ENCODE measurements at places on chromosomes 2 and 18.
A peak's percentile ranks its signal among the peaks of the same experiment; 100 is the strongest.

DNA sequence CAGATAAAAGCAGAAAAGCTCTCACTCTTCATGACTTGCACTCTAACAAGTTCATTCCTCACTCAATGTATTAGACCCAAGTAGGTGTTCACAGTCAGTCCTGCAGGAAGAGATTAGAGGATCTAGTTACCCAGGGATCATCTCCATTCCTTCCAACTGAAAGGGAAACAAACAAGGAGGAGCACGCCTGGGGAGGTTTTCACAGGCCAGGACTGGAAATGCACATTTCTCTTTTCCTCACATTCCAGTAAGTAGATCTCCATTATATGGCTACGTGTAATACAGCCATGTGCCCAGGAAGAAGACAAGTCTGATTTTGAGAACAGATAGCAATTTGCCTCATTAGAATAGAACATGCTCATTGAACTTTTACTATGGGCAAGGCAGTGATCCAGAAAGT is 1132.2 kb upstream of the FAM98A start:
- no peak for ATAC-seq

DNA sequence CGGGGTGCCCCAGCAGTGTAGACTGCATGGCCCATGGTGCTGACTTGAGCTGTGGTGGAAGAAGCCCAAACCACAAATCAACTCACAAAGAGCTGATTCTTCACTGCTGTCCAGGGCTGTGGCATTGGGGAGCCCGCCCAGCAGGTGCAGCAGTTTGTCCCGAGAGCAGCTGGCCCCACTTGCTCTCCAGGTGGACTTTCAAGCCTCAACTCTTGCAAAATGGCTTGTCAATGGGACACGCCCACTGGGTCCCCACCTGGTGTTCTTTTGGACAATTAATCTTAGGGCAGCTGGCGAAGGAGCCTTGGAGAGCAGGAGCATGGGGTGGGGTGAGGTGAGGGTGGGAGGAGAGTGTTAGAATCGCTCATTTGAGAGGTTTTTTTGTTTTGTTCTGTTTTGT is 117.9 kb downstream of the MYCN start:
- ATAC-seq = no peak

DNA sequence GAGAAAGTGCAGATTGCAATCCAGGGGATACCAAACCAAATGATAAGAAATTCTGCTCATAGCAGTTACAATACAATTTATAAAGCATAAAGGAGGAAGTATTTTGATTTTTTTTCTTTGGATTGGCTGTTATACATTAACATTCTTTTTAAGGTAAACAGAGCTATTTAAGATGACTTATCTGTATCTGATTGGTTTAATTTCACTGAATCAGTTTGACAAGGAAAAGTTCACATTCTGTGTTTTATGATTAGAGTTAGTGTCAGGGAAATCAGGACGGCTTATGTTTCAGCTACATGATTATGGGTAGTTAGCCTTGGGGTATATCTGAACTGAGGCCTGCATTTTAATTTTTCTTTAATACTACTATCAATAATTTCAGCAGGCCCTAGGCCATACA is 360.9 kb downstream of the ARL6IP6 start:
- no peak for ATAC-seq

DNA sequence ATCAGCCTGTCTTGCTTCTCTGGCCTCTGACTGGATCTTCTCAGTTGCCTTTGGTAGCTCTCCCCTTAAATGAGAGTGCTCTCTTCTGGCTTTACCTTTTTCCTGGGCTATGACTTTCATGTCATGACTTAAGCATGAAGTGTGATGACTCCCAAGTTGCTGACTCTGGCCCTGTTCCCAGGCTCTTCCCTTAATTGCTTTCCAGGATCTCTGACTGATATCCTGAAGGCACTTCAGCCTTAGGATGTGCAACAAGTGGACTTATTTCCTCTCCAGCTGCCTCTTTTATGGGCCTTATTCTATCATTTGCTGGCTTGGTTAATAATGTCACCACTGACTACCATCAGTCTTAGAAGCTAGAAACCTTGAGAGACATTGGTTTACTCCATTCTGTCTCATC is 17.4 kb downstream of the SEMA4F start:
- ATAC-seq = no peak

DNA sequence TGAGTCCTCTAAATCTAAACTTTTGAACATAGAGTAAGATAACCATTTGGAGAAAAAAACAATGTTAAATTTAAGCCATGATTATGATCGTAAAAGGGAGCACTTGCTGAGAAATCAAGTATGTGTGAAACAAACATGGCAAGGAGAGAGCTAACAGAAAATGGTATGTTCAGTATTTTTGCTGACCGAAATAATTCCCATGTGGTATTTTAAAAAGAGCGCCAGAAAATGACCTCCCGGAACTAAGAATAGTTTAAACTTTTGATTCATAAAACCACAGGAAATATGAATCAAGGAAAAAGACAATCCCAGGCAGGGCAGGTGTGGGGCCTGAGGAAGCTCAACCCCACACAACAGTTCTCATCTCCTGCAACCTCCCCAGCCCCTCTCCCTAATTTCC is 74.2 kb downstream of the DOCK10 start:
- ATAC-seq = no peak

- ATAC-seq = no peak
Measured at GRCh38 chr2:86048888-86049287, 56.8 kb downstream of the POLR1A start.

DNA sequence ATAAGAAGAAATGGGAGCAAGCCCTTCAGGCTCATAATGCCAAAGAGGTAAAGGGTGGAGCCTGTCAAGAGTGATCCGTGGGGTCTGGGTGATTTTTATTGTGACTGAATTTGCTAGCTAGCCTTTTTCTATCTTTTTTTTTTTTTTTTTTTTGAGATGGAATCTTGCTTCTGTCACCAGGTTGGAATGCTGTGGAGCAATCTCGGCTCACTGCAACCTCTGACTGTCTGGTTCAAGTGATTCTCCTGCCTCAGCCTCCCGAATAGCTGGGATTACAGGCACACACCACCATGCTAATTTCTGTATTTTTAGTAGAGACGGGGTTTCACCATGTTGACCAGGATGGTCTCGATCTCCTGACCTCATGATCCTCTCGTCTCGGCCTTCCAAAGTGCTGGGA is 29.1 kb downstream of the DRC1 start:
- no peak for ATAC-seq

DNA sequence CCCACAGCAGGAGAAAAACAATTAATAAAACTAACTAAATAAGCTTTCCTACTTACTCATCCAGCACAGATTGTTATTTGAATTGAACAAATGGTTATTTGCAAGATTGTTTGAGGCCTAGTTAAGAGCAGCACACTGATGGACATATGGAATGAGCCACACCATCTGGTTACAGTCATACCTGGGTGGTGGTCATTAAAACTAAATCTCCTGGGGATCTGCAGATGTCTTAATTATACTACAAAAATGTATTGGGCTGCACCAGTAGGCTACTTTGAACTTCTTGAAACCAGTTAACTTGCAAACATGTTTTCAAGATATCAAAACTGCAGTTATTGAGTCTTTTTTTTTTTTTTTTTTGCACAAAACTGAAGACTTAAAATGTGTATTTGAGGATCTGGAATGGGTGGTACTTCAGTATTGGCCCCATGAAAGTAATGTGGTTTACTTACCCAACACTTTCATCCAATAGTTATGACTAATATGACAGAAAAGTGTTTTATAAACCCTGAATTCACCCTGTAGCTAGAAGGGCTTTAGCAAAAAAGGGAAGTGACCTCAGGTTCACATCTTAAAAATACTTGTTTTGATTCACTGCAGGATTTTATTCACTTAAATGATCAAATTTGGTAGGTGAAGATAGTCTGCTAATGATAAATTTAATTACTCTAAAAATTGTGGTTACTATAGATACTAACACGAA is 10.8 kb downstream of the AGFG1 start:
- peak; percentile 91 for ATAC-seq

DNA sequence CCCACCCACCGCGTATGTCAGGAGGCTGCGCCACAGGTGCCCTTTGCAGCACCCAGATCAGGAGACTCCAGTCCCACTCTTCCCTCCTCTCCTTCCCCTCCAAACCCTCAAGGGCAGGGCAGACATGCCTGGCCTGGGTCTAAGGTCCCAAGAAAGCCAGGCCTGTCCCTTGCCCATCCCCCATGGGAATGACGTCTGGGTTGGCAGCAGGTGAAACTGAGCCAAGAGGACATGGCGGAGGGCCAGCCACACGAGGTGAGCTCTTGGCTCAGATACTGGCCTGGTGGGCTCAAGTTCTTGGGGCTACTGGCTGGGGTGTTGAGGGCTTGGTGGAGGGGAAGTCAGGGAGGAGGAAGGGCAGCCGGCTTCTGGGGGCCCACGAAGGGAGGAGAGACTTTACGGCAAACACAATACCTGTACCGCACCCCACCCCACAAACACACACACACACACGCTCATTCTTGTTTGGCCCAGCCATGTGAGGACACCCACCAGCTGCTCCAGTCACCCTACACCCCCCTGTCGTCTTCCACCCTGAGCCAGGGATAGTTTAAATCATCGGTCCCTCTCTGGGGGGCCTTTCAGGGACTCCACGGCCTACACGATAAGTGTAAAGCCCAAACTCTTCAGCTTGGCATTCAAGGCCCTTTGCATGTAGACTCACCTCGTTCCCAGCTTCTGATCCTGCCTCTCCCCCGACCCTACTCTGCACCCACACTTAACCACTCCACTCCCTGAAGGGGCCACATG is 24.1 kb upstream of the TNS1 start:
- no peak for ATAC-seq

- no peak for ATAC-seq
Measured at GRCh38 chr18:24499814-24500213, 39.4 kb downstream of the HRH4 start.

DNA sequence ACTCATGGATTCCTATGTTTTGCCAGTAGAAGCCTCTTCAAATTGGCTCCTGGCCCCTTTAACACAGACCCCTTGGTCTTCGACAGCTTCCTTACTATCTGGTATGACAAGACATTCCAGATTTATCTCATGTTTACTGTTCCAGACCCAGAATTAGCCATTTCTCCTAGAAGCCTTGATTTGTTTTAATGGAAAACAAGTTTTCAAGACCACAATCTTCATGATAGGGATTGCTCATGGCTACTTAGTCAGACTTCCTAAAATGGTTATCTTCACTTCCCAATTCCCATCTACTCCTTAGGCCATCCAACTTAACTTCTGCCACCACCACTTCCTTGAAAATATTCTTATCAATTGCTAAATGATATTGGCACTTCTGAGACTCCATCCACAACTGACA is 63.2 kb downstream of the TTC32 start:
- no peak for ATAC-seq

- ATAC-seq = peak; percentile 84
Measured at GRCh38 chr18:23810396-23810795, 121.1 kb downstream of the LAMA3 start.

GRCh38 chr2:140424471-140424870 is 1644.3 kb upstream of the NXPH2 start:
- no peak for ATAC-seq

DNA sequence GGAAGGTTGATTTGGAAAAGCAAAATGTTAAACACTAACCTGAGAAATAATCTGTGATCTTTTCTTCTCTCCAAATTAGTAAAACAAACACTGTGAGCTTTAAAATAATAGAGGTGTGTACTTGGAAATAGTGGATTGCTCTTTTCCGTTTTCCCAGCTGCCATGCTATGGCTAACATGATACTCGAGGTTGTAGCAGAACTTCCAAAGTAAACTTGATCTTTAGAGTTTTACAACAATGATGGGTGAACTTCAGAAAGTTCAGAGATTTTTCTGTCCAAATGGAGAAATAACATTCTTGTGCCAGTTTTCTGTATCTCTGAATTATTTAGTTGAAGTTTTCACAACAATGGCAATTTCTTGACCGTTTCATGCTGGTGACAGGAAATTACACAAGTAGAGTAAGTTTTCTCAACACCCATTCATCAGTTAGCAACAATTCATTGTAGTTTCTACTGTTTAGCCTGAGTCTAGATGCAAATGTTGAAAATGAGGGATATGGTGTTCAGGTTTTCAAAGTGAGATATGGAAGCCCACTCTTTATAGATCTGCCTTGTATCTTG is 135.3 kb upstream of the CTAGE1 start:
- no peak for ATAC-seq

DNA sequence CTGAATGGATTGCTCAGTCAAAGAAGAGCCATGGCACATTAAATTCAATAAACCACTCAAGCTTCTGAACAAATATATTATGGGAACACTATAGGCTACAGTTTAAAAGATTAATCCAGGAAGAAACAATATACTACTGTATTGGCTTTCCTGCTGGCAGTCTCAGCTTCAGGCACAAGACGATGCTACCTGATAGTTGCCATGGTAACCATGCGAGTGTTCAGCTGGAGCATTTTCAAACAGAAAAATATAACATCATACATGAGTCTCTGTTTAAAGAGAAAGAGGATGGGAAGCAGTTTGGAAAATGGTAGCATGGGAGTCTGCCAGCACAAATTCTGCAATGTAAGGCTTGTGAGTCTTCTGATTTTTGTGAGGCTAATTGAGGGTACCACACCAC is 65.9 kb upstream of the CPO start:
- no peak for ATAC-seq

DNA sequence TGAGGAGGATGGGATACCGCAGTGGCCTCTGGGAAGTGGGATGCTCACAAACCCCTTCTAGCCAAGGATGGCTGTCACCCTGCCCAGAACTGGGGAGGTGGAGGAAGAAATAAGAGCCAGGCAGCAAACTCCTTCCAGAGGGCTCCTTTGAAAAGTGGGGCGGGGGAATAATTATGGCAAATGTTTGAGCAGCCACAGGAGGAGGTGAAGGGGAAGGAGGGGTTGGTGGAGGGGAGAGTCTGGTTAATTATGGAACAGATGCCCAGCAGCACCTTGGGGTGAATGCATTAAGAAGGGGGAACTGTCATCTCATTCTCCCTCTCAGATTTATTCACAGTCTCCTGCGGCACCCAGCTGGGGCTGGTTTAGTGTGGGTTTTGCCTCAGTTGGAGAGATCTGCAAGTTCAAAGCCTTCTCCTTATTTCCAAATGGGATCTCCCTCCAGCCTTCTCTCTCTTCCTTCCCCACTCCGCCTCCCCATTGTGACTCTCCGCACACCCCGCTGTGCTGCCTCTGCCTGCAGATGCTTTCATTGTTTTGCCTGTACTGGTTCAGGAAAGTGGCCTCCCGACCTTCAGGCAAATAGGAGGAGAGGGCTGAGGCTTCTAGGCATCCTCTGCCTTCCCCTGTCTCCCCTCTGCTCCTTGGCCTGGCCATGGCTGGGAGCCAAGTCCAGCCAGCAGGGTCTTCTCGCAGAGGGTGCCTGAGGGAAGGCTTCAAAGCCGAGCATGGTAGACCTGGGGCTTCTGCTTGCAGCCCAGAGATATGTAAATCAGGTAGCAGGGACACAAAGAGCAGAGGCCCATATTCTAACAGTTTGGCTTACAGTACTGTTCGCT is 457.2 kb upstream of the MEX3C start:
- peak; percentile 83 for ATAC-seq

Data from stimulated activated memory B cell treated with anti-CD40 and anti-IgM and Interleukin-4, amounts not matched to agents 10 μg/mL and 1 μg/mL and 100 μg/mL, for 72 hours (primary cell).